G401 (cell line): ENCODE measurements at places on chromosomes 3 and 15.

DNA sequence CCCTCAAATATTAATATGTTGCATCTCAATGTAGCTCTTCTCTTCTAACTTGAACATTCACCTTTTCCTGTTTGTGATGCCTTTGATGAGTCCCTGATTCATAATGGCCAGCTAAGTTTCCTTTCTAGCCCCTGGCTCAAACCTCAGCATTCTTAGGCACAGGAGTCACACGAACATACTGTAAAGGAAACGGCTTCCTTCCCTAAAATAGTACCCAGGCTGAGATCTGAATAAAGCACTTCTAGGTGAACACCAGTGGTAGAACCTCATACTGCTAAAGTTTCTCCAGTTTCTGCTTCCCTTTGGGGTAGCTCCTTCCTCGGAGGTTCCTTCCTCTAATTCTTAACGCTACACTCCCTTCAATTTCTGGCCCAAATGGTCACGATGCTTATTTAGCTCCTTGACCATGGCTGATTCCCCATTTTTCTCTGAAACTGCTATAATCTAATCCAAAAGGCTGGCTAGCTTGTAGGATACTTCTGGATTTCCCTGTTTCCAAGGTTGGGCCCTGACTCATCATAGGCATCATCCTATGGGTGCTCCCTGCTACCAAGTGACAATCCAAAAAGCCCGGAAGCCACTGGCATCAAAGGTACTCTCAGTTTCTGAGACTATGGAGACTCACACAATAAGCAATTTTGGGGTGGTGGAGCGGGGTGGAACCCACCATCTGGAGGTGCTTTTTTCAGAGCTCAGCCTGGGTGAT is 2.4 kb downstream of the ANAPC13 start:
- no peak for DNase-seq

DNA sequence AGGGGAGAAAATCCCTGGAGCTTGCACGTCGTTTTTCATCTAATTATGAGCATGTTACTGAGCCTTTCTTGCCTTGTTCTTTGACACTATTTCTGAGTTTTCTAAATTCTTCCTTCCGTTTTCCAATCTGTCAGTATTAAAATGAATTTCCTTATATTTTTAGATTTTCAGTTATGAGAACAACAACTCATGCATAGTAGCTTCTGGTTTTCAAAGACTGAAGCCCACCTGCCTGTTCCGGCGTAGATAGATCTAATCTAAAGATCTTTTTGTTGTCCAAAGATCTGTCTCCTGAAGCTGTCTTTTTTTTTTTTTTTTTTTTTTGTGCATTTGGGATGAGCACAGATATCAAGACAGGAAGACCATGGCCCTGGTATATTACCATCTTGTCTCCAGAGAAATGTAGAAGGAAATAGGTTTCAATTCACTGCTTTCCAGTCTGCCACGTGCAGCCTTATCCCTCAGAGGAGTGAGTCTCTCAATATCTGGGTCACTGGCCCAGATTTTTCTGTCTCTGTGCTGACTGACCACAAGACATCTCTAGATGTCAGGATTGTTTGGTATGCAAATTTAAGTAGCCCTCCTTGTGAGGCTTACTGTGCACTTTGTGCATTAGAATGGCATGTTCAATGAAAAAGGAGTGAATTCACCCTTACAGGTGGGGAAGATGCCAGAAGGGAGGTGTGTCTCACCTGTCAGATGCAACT is 222.3 kb upstream of the TMC3 start:
- no peak for DNase-seq

DNA sequence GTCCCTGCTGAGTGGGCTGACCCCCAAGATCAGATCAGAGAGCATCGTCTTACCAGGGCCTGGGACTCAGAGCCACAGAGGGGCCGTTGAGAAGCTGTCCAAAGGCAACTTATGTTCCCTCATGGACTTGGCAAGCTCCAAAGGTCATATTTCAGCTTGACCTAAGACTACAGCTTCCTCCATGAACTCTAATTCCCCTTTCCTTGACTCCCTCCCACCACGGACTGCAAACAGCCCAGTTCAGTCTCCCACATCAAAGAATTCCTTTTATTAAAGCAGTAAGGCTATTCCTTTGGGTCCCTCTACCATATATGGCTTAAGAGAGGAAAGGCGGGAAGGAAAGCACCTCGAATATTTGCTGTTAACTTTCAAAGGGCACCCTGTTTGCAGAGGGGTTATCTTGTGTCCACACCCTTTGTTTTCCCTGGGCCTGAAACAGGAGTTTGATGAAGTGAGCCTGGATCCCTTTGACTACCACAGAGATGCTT is 146.1 kb upstream of the THBS1 start:
- DNase-seq, result no peak

- DNase-seq, result no peak
Measured at GRCh38 chr15:60390871-60391501, 6.8 kb downstream of the ANXA2 start.

GRCh38 chr15:58473724-58474123 is 41.9 kb downstream of the LIPC start:
- DNase-seq, result no peak

DNA sequence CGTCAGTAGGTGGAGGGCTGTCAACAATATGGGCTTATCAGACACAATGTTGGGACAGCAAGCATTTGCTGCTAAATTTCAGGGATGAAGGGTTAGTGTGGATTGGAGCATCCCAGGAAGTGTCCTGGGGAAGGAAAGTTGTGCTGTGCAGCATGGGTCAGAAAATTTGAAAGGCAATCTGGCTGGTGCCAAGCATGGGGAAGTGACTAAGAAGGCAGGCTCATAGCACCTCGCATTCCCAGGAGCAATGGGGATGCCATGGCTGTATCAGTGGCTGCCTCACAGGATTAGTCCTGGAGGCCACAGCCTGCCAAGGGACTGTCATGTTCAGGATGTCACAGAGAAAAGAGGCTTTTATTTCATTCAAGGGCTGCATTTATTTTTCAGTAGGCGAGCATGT is 322.4 kb upstream of the TRIM42 start:
- DNase-seq, result no peak
